ENCODE measurements at places on chromosomes 13 and 19.

- no peak for DNase-seq
Observed at GRCh38 chr19:12639901-12640613, 26.5 kb downstream of the MAN2B1 start.

GRCh38 chr13:28471421-28471820, 23.5 kb downstream of the FLT1 start:
- DNase-seq = no peak

DNA sequence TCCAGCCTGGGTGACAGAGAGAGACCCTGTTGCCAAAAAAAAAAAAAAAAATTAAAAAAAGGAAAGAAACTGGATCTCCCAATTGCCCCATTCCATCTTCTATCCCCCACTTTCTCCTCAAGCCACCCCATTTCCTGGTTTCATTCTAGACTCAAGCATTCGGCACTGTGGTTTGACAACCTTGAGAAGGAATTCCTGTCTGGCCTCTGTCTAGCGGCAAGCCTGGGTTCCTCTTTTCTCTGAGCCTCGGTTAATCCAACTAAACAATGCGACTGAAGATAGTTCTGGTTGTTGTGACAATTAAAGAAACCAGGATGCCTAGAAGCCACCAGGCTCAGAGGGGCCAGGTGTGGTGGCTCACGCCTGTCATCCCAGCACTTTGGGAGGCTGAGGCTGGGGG, 3.3 kb upstream of the C3 start:
- DNase-seq = no peak

DNA sequence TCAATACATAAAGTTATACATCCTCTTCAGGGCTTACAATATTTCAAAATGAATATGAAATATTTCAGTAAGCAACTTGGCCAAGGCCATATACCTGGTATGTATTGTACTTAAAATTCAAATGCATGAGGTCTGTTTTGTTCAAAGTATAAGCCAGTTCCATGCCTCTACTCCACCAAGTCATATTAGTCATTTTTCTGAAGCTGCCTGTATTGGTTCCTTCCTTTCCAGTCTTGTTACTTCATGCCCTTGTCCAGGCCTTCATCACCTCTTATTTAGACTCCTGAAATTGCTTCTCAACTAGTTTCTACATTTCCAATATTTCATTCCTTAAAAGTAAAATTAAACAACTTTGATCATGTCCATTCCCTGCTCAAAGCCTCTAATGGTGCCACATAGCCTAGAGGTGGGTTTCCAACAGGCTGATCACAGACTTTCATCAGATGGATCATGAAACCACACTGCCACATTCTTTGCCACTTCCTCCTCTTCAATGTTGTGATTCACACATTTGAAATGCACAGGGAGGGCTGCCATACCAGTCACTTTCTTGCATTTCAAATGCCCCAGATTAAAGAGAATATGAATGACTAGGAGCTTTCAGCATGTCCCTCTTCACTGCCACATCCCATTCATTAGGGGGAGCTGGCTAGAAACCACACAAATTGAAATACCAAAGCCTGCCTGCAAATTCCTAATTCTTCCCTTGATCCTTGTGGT, 424.1 kb upstream of the DACH1 start:
- DNase-seq = no peak

DNA sequence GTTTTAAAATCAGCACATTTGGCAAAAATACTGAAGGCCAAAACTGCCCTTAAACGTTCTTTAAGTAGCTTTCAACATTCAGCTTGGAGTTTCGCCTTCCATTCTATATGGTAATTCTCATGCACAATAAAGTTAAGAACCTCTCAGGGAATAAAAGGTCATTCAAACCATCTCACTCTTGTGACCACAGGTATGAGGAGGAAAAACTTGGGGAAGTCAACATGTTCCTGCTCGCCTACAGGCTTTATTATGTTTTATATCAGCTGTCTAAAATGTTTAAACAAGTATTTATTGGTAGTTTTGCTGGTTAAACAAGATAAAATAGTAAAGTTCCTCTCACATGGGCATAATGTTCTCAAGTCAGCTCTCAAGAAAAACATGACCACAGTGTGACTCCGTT, 19.9 kb upstream of the TM9SF2 start:
- DNase-seq = no peak

DNA sequence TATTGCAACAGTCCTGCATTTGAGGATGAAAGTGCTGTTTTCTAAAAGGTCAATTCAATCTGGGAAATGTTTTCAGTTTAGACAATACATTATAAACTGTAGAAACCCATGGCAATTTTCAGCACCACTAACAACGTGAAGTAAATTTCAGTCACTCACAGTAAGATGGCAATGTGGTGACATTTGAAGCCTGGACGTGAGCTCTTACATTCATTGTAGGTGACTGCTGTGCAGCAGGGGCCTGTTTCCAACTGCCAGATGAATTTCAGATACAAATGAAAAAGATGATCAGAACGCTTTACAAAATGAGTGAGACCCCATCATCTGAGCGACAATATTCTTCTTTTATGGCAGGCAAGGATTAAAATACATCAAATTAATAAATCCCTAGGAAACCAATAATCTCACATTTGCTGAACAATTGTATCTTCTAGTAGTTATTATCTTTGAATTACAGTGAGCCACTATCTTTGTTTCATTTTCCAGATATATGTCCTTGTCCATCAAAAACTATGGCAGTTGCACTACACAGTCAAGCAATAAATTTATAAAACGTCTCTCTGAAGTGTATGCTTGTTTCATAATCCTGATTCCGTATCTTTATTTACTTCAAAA, 1816.8 kb downstream of the OLFM4 start:
- DNase-seq = no peak

DNA sequence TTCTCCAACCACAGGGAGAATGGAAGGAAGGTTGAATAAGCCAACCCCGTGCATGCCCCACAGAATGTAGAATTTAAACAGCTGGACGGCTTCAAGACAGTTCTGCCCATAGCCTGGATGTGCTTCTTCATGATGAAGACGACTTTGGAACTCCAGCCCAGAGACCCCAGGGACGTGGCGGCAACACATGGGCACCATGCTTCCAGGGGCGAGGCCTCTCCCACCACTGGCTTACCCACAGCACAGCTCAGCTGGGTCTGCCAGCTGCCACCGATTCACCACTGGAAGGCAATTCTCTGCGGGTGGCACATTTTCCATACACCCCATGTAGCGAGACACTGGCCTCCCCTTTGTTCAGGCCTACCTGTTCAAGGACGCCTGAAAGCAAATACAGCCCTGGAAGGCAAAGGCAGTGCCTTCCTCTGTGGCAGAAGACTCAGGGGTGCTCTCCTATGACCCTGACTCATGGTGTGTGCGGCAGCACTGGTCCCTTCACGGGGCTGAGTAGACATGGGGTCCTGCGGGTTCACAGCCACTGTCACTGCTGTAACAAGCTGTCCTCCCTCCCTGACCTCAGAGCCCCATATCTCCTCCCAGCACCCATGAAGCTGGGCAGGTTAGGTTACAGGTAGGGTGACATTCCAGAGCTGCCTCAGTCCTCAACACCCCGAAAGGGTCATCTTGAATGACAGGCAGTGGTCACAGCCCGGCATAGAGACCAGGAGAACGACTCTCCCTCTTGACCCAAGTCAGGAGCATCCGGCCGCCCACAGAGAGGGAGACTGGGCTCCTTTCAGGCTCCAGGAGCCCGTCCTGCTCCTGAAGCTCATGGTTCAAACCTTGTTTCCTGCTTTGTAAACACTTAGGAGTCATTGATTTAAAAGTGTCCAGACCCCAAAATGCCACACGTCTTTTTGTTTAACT, 72.7 kb downstream of the SPACA7 start:
- no peak for DNase-seq

- no peak for DNase-seq
Observed at GRCh38 chr19:35313587-35313986, 15.4 kb upstream of the CD22 start.

GRCh38 chr13:101512650-101513049, 60.2 kb downstream of the ITGBL1 start:
- DNase-seq = no peak

GRCh38 chr13:83796364-83796763, 85.9 kb downstream of the SLITRK1 start:
- no peak for DNase-seq

DNA sequence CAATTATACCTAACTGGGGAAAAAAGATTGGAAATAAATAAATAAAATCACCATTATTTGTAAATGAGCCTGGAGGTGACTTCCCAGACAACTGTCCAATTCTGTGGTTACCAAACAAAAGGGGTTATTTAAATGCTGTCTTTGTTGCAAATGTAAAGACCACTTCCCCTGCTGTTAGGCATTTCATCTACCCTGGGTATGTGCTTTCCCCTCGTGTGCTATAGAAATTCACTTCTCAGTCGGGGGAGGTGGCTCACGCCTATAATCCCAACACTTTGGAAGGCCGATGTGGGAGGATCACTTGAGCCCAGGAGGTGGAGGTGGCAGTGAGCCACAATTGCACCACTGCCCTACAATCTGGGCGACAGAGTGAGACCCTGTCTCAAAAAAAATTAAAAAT, 101.9 kb upstream of the AKAP11 start:
- no peak for DNase-seq

DNA sequence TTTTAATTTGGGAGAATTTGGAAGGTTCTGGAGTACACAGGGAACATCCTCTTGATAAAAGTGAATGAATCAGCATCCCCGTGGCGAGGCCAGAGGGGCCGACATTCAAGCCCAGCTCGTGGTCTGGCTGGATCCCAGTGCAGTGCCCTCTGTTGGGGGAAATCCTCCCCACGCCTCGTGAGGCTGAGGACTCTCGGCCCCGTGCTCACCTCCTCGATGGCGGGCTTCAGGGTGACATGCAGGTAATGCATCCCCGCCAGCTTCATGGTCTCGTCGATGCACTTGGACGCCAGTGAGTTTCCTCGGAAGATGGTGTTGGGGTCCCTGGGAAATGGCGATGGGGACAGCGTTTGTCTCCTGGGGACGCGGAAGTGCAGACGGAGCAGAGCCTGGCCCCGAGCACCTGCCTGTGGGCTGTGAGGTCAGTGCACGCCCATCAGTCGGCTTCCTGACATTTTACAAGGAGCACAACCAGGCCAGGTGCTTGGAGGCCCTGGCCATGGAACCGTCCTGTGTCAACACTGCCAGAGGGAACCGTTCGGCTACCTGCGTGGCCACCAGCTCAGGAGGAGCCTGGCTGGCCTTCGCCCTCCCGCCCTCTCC, 43.3 kb upstream of the C13orf46 start:
- no peak for DNase-seq

GRCh38 chr19:11479898-11480714, 740 bp downstream of the ELAVL3 start:
- no peak for DNase-seq

DNA sequence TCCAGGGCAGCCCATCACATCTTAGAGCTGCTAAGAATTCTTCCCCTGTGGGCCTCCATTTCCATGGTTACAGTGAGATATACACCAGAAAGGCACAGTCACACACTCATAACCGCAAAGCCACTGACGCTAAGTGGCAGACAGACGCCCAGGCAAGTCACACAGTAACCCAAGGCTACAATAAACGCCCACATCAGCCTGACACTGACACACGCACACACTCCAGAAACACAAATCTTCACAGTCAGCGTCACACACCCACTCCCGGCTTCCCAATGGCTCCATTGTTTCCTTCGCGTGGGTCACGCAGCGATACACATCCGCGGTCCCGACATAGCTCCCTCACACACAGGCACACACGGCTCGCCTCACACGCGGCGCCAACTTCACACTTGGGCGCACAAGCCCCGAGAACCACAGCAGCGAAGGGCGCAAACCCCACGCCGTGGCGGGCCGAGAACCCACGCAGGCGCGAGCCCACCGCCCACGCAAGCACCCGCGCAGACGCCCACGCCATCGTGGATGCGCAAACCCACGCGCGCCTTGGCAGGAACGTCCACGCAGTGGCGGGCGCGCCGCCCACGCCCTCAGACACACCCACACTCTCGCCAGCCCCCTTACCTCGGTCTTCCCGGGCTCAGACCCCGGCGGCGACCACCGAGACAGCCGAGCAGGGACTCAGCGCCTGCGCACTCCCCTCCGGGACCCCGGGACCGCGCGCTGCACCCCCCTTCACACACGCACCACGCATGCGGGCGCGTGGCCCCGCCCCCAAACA, at the start of gene ZNF667:
TSS of gene ZNF667 (minus strand) at position 695 of the 778 bp plus-strand sequence. CDS start 14,975 bp downstream, outside the sequence.
- no peak for DNase-seq

DNA sequence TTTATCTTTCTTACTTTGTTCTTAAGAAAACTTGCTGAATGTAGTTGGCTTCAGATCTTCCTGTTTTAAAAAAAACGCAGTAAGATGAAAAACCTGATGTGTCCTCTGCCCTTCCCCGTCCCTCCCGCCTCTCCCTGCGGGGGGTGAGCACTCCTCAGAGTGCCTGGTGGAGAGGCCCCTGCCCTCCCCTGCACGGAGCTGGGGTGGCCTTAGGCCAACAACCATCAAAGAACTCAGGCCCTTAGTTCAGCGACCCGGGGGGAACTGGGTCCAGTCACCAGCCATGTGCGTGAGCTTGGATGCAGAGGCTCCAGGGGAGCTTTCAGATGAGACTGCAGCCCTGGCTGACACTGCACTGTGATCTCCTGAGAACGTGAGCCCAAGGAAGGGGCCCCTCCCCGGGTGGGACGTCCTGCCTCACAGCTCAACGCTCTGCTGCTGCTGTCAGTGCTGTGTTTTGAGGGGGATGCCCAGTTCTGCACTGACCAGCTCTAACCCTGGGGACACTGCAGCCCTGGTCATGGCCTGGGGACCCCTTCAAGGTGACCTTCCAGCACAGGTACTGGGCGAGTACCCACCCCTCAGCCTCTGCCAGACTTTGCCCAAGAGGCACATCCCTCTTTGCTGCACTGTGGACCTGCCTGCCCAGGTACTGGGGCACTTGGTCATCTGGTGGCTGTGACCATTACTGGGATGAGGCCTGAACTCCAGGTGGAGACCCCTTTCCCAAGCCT, 42.7 kb downstream of the ANKRD10 start:
- DNase-seq = no peak

DNA sequence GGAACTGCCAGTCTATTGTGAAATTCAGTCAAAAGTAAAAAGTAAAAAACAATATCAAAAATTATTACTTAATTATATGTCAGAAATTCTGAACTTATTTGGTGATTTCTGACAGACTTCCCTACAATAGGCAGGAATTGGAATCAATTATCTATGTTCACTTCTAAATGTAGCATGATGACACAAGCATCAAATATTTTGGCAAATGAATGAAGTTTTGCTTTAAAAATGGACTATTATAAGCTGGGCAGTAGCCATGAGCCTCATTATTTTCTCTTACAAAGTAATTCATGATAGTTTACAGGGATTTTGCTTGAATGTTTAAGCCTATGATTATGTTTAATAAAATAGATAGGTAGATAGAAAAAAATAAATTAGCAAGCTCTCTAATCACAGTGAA, 582.6 kb downstream of the SLITRK6 start:
- no peak for DNase-seq

GRCh38 chr19:54254195-54254906, 2.7 kb downstream of the LILRB5 start:
- no peak for DNase-seq

DNA sequence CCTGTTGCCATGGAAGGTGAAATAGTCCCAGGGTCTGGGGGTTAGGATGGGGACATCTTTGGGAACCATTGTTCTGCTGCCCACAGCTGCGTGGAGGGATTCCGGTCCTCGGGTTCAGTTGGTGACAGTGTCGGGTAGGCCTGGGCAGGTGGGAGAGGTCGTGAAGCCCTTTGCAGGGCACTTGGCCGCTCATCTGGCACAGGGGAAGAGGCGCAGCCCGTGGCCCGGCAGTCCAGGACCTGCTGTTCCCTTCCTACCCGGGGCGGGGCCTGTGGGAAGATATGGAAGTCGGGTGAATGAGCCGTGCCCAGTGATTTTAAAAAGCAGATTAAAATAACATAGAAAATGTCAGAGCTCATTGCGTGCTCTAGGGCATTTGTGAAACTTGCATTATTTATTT, 44.8 kb downstream of the KDM4B start:
- DNase-seq = no peak

- DNase-seq = no peak
Observed at GRCh38 chr19:57708641-57709361, at the start of gene ZNF154. Gene ZNF154 (minus strand): TSS chr19:57709204. CDS start chr19:57708971, 233 bp downstream.

- DNase-seq = no peak
Observed at GRCh38 chr19:21022996-21023395, 2.5 kb downstream of the ZNF430 start.

Measured in cortex of kidney (tissue), 1 donor.